Uterus (tissue), 4 donors: ENCODE measurements at places on chromosomes 2 and 18.

- DNase-seq, result no peak
Observed at GRCh38 chr2:219429958-219430606, 4.6 kb upstream of the SPEG start.

DNA sequence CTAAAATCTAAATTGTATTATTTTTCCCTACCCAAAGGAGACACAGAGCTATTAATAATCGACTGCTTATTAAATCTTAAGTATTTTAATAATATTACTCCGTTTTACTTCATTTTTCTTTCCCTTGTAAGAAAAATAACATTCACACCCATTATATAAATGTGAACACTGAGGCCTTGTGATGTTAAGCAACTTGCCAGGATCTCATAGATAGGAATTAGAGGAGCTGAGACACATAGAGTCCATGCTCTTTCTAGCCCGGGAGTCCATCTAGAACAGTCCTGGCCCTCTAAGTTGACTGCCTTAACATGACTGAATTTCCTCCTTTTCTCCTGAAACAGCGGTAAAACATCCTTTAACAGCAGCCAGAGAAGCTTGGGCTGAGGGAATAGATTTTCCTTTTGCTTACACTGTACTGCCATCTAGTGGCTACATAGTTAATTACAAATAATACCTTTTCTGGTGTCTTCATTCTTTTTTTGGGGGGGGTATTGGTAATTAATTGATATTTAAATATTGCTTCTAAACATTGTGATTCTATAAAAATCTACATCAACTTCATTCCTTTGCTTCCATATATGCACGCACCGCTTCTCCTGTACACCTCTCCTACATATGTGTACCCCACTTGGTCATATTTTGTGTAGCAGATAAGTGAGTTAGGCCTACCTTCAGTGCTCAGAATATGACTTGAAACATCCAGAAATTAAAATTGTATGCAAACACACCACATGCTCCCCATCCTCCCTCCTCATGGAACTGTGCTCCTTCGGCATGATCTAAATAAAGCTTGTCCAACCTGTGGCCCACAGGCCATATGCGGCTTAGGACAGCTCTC, 125.8 kb upstream of the HNMT start:
- DNase-seq, result no peak

- no peak for DNase-seq
Observed at GRCh38 chr2:214264171-214264570, 146.7 kb upstream of the VWC2L start.

GRCh38 chr2:42835577-42836371, 43.4 kb upstream of the HAAO start:
- DNase-seq, result peak; percentile 75

DNA sequence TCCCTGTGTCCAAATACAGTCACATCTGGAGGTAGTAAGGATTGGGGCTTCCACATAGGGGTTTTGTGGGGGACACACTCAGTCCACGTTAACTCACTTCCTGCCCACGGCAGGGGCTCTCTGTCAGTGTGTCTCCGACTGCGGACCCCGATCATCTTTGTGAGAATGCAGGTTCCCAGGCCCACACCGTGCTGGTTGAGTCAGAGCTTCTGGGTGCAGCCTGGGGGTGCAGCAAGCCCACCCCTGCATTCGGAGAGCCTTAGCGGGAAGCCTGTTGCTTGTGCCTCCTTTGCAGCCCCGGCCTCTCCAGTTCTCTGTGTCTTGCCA, 28.0 kb downstream of the HPCAL1 start:
- no peak for DNase-seq

DNA sequence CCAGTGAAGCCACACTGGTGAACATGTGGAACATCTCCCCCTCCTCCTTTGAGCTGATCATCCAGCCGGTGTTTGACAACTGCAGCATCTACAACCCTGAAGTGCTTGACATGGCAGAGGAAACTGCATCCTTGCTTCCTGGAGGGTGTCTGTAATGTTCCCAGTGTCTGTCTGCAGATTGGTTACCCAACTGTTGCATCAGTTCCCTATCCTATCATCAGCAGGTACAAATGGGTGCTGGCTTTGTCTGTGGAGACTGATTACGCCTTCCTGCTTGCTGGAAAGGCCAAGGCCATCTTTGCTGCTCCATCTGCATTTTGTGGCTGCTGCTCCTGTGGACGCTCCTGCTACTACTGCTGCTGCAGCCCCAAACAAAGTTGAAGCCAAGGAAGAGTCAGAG, 83.5 kb downstream of the SKA1 start:
- DNase-seq, result no peak

- no peak for DNase-seq
Observed at GRCh38 chr2:1051075-1051474, 100.4 kb downstream of the SNTG2 start.
